NCI-H2081 treated with DMSO at 0.1 percent for 48 hours (cell line): ENCODE measurements at places on chromosomes 16 and 17.
A peak's percentile ranks its signal among the peaks of the same experiment; 100 is the strongest.

DNA sequence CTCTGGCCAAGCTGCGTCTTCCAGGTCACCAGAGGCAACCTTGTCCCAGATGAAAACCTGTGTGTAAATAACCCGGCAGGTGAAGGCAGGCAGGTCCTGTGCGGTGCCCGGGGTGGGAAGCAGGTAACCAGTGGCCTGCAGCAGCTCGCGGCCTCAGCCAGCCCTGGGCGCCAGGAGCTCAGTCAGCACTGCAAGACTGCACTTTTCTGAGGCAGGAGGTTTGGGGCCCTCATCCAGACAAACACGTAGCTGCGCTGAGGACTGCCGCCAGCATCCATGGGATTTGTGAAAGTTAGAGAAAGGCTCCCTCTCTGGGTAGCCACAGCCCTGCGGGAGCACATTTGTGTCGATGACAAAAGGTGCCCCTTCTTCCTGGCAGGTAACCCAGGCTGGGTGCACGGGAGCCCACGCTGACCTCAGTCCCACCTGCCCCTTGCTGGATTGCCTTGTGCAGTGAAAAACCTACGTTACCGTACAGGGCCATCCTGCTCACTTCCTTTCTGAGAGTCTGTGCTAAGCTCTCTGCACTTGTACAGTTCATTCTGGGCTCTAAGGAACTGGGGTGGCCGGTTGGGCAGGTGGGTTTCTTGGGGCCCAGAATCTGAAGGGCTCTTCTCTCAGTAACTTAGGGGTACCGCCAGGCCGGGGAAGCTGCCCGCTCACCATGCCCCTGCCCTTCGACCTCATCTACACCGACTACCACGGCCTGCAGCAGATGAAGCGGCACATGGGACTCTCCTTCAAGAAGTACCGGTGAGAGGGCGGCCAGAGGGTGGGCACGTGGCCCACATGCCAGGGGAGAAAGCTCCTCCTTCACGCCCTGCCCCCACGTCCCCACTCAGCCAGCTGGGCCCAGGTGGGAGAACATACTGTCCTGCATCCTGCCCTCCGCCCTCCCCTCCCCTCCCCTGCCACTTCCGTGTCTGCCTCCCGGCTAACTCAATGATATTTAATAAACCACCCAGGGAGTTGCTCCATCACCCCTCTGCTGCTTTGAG, 56.4 kb downstream of the MGAT5B start:
- no peak for DNase-seq

DNA sequence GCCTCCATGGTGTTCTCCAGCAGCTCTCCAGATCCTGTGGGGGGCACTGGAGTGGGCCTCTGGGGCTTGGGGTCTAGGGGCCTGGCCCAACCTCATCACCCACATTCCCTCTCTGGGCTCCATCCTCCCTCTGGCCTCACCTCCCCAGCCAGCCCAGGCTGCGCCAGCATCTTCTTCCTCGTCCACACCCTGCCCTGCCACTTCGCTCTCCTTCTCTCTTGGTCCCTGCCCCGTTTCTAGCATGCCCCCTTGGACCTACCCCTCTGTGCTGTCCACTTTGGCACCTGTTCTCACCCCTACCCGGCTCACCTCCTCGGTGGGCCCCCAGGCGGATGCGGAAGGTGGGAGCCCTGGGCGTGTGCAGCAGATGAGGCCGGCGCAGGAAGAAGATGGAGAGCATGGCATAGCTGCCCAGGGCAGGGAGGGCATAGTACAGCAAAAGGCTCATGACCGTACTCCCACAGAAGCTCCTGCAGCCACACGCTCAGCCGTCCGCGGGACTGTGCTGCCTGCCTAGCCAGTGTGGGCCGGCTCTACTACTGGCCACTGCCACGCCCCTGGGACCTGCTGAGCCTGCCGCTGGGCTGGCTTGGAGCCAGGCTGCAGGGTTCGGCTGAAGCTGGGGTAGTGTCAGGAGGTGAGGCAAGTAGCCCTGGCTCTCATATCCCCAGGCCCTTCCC, at the start of gene GDPD3:
Gene GDPD3, minus strand, starts transcription at position 507 of the 680 bp plus-strand sequence. Its CDS starts 59 bp downstream, at position 448.
- no peak for DNase-seq

GRCh38 chr16:89095491-89095951, 1.9 kb downstream of the ACSF3 start:
- no peak for DNase-seq

GRCh38 chr16:12340151-12340733, 363.7 kb downstream of the SNX29 start:
- no peak for DNase-seq

GRCh38 chr17:8542599-8543502, 87.7 kb downstream of the MYH10 start:
- no peak for DNase-seq

DNA sequence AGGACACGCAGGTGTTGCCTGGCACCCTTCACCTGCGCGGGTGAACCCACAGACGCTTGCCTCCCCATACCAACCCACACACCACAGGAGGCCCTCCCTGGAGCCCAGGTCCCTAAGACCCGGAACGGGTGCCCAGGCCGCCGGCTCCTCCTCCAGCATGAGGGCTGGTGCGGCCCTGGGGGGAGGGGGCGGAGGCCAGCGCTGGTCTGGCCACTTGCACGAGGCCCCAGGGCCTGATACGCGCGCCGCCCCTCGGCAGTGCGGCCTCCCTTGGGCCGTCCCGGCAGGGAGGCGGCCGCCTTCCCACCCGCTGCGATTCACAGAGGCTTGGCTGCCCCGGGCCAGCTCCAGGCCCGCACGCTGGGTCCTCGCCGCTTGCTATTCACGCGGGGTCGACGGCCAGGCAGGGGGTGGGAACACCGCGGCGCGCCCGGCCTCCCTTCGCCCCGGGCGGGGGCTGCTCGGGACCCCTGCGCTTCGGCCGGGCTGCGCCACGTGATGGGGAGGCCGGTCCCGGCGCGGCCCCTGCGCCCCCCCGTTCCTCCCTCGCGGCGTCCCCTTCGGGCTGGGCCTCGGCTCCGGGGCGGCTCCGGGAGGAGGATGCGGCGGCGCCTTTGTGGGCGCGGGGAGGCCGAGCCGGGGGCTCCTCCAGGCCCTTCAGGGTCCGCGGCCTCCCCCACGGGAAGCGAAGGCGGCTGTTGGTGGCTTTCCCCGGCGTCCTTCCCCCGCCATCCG, 685 bp downstream of the FASN start:
- no peak for DNase-seq

- no peak for DNase-seq
Observed at GRCh38 chr17:14859542-14859941, 405.6 kb downstream of the PMP22 start.

DNA sequence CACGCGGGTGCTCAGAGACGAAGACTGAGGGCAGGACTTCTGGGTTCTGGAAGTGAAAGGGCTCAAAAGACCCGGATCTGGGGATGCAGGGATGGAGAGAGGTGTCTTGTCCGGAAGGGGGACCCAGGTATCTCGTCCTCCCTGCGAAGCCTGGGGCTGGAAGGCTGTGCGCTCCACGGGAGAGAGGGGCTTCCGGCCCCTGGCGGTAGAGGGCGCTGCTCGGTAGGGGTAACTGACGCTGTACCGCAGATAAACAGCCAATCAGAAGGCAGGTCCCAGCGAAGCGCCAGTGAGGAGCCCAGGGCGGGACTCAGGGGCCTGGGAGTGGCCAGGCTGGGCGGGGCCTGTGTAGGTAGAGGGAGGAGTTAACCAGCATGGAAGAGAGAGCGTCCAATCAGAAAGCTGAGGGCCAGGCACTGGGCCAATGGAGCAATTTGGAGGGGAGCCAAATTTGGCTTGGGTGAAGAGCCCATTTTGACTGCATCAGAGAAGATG, 804 bp downstream of the TGFB1I1 start:
- DNase-seq: peak; percentile 50

DNA sequence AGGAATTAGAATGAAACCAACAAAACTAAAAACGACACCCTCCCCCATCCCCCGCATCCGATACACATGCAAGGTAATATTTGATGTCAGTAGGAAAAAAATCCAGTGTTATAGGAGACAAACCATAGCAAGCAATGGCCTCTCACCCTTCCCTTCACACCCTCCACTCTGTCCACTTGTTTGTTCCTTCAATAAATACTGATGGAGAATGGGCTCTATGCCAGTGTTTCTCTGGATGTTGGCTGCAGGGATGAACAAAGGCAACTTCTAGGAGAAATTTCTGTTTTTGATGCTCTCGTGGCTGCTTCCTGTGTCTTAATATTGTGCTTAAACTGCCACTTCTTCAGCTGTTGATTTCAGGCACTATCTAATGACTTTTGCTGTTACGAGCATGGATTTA, 98.8 kb downstream of the WWOX start:
- no peak for DNase-seq

DNA sequence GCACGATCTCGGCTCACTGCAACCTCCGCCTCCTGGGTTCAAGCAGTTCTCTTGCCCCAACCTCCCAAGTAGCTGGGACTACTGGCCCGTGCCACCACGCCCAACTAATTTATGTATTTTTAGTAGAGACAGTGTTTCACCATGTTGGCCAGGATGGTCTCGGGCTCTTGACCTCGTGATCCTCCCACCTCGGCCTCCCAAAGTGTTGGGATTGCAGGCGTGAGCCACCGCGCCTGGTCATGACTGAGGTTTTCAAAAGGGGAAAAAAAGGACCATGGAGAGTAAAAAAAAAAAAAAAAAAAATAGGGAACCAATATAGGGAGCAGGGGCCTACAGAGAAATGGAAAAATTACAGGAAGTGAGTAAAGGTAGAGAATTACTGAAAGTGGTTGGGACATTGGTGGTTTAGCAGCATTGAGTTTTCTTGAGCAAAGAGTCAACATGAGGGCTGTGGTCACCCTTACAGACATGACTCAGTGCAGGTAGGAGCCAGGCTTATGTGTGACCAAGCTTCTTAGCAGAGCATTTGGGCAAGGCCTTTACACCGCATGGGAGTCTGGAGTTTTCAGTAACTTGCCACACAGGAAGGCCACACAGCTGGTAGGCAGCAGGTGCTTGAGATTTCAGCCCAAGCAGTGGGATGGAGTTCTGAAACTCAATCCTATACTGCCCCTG, 447.3 kb downstream of the HS3ST3B1 start:
- no peak for DNase-seq

GRCh38 chr17:42924891-42925290, 24.3 kb downstream of the G6PC1 start:
- DNase-seq: no peak

DNA sequence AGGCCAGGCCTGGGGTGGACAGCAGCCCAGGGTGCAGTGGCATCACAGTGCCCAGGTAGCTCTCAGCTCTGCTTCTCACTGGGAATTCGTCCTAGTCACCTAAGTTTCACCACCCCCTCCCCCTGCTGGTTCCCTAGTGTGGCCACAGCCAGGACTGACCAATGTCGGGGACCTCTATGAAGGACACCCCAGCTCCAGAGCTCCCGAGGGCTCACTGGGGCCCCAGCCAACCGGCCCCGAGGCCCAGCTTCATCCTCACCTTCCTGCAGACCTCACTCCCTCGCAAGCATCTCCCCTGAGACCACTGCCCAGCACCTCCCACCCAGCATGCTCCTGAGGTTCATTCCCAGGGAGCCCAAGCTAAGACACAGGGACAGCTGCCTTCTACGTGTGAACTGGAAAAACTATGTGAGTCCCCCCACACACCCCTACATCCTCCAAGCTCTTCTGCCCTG, 4.9 kb downstream of the SPPL2C start:
- DNase-seq: no peak

DNA sequence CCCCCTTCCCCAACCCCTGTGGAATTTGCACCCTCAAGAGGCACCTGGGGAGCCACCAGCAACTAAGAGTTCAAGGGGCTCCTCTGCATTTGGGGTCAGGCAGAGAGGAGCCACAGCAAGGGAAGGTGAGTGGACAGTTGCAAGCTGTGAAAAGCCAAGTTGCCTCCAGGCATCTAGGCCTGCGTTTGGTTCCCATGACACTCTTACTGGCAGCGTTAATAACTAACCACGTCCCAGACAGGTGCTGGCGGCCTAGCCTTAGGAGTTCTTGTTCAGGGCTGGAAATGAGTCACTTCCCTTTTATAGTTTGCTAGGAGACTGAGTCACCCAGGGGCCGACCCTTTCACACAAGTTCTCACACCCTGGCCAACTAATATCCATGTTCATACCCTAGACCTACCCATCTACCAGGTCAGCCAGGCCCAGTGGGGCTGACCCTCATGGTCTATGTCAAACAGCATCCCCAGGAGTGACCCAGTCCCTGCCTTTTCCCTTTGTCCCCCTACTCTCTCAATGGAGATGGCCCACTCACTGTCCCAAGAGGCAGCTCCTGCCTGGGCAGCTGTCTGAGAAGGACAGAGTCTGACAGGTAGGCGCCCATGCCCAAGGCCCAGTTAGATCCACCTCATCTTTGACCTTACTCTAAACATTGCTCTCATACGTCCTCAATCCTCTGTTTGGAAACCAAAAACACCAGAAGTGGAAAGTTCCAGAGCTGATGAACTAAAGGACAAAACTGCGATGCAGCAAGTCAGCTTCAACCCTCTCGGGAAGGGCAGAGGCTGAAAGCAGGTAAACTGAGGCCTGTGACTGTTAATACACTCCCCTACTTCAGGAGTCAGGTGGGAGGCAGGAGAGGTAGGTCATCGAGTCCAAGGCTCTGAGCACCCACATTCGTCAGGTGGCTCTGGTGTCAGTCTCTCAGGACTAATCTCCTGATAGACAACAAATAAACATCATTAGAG, 300.6 kb downstream of the SOX9 start:
- peak; percentile 25 for DNase-seq

- no peak for DNase-seq
Observed at GRCh38 chr16:82460766-82461165, 166.0 kb upstream of the CDH13 start.

GRCh38 chr16:55821210-55821609, 11.7 kb downstream of the CES1 start:
- DNase-seq: no peak

GRCh38 chr17:72465191-72466024, 344.6 kb downstream of the SOX9 start:
- no peak for DNase-seq

- DNase-seq: no peak
Observed at GRCh38 chr17:9512323-9513168, 63.1 kb downstream of the STX8 start.

GRCh38 chr17:4307179-4307930, 43.6 kb upstream of the ANKFY1 start:
- DNase-seq: no peak

GRCh38 chr16:28946681-28947080, 4.1 kb upstream of the NFATC2IP start:
- no peak for DNase-seq

DNA sequence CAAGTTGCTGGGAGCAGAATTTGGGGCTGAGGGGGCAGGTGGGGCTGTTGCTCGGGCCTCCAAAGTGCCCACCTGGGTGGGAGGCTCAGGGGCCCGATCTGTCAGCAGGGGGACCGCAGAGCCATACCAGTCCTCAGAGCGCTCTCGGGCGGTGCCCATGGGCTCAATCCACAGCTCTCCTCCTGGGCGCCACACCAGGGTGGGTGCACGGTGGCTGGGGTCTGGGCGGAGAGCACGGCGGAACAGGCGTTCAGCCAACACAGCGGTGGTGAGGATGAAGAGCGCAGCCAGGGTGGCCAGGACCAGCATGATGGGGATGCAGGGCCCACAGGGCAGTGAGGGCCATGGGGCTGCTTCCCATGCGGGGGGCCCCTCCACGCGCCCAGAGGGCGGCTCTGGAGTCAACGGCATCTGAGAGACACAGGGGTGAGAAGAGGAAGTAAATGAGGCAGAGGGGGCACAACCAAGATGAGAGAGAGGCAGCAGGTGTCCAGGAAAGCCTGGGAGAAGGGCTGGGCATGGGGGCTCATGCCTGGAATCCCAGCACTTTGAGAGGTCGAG, 1.2 kb downstream of the C16orf54 start:
- DNase-seq: no peak
